B cell (primary cell): ENCODE measurements at places on chromosomes 13 and 19. TPM values are rescaled to one million over a fixed set of nuclear protein-coding genes. Genes with fewer than 3 reads are reported as not detected.

The ADPRHL1 gene
- total RNA-seq, result 1.3 and 2.2 TPM in 2 replicates

The SPACA4 gene
- total RNA-seq, result not detected in 2 replicates

The KIR2DL3 gene
- total RNA-seq, result not detected in 2 replicates

The MARCHF2 gene
- total RNA-seq, result 22.9 and 24.8 TPM in 2 replicates

- H3K4me3 ChIP-seq, result no peak overlapping the region
- peaks cover 15% of the 10 kb centered on the region for H3K27me3 ChIP-seq
- no peak overlapping the region for H3K27ac ChIP-seq
- no peaks in the 10 kb centered on the region for H3K36me3 ChIP-seq
These were observed 32.5 kb upstream of the CEBPG start for GRCh38 chr19:33340991-33341390.

DNA sequence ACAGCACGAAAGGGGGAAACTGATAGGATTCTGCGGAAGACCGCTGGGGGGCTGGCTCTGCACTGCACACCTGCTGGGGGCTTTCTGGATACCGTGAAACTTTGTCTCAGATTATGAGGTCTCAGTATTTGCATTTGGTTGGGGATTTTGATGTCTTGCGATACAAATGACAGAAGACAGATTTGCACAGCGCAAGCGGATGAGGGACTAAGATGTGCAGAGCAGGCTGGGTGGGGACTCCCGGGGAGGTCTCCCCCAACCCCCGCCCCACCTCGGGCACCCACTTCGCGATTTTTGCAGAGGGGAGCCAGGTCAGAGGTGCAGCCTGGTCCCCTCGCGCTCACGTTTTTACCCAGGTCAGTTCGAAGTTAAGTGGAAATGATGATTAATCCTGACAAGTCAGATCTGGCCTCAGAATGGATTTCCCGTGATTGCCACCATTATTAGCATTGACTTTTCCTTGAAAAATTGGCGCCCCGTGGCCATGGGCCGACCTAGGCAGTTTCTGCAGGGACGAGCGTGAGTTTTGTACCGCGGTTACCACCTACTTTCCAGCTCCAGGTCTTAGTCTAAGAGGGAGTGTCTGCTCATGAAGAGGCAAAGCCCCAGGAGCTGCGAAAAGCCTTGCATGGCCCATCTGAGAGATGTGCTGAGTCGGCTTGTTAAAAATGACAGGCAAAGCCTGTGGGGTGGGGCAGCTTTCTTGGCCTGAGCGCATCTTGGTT lies 1.3 kb upstream of the GJB2 start:
- H3K4me1 ChIP-seq, result peaks cover 37% of the 10 kb centered on the region
- H3K4me3 ChIP-seq, result no peak overlapping the region
- H3K27me3 ChIP-seq, result peaks cover 44% of the 10 kb centered on the region
- H3K36me3 ChIP-seq, result no peaks in the 10 kb centered on the region
- peak; percentile 69 for DNase-seq
- H3K27ac ChIP-seq, result no peak overlapping the region

- no peaks in the 10 kb centered on the region for H3K36me3 ChIP-seq
- no peak for DNase-seq
- no peaks in the 10 kb centered on the region for H3K27me3 ChIP-seq
- no peak overlapping the region for H3K4me3 ChIP-seq
These were observed 125.5 kb upstream of the TRPC4 start for GRCh38 chr13:37995092-37995491.

- H3K27me3 ChIP-seq, result no peaks in the 10 kb centered on the region
- peaks cover 25% of the 10 kb centered on the region for H3K4me1 ChIP-seq
- DNase-seq, result peak; percentile 27
- no peak overlapping the region for H3K4me3 ChIP-seq
- peak overlapping the region; percentile 72 for H3K27ac ChIP-seq
- peaks cover 11% of the 10 kb centered on the region for H3K36me3 ChIP-seq
These were observed 146.6 kb downstream of the KLF12 start for GRCh38 chr13:73987618-73988017.

- no peak overlapping the region for H3K4me3 ChIP-seq
- DNase-seq, result no peak
- no peaks in the 10 kb centered on the region for H3K27me3 ChIP-seq
- H3K27ac ChIP-seq, result no peak overlapping the region
- no peaks in the 10 kb centered on the region for H3K36me3 ChIP-seq
These were observed 46.9 kb upstream of the ARGLU1 start for GRCh38 chr13:106614874-106615273.

GRCh38 chr19:1237027-1237659 lies 662 bp downstream of the CBARP start:
- H3K27ac ChIP-seq, result no peak overlapping the region
- peak; percentile 60 for DNase-seq
- no peaks in the 10 kb centered on the region for H3K36me3 ChIP-seq
- peaks cover 35% of the 10 kb centered on the region for H3K4me1 ChIP-seq
- H3K27me3 ChIP-seq, result no peaks in the 10 kb centered on the region
- H3K4me3 ChIP-seq, result peak overlapping the region; percentile 32

- no peaks in the 10 kb centered on the region for H3K27me3 ChIP-seq
- H3K27ac ChIP-seq, result no peak overlapping the region
- no peaks in the 10 kb centered on the region for H3K4me1 ChIP-seq
- no peak for DNase-seq
- no peak overlapping the region for H3K4me3 ChIP-seq
- no peaks in the 10 kb centered on the region for H3K36me3 ChIP-seq
These were observed 52.5 kb upstream of the RXFP2 start for GRCh38 chr13:31686670-31687425.

DNA sequence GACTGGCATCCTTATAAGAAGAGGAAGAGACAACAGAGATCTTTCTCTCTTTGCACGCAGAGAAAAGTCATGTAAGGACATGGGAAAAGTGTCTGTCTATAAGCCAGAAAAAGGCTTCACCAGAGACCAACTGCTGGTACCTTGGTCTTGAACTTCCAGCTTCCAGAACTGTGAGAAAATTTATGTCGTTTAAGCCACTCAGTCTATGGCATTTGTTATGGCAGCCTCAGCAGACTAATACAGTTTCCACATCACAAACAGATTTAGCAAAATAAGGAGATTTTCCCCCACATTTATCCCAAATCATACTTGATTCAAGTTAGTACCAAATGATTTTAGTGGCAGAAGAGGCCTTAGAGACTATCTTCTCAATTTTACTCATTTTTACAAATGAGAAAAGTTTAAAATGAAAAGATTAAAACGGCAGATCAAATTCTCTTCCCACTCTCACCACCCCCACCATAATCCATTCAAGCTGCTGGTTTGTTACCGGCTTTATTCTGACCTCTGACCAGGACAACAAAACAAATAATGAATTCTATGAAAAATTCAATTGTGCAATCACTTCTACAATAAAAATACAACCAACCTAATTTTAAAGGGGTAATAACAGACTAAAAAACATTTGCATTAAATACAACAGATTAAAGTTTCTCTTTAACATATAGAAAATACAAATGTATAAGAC lies 316.3 kb downstream of the TBC1D4 start:
- H3K27ac ChIP-seq, result no peak overlapping the region
- DNase-seq, result no peak
- H3K4me3 ChIP-seq, result no peak overlapping the region
